ENCODE measurements at places on chromosomes 6 and 20.
A peak's percentile ranks its signal among the peaks of the same experiment; 100 is the strongest.

DNA sequence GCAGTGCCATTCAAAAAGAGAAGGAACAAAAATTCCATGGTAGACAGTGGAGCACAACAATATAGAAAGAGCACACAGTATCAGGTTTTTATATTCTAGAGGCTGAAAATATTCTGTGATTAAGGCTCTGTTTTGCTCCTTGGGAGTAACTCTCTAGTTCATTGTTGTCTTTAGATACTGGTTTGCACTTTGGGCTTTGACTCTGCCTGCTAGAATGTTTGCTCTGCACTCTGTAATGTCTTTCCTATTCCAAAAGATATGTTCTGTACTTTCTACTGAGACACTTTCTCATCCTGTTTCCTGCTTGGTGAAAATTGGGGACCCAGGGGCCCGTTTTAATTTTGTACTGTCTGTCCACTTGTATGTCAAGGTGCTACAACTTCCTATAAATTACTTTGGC is 564.7 kb downstream of the BMP2 start:
- no peak for DNase-seq

- no peak for DNase-seq
These were observed 4.9 kb upstream of the TRIM39 start for GRCh38 chr6:30321692-30322388.

- DNase-seq = no peak
These were observed 192.5 kb upstream of the MCHR2 start for GRCh38 chr6:100186552-100186951.

GRCh38 chr6:1403851-1404712 is 14.7 kb downstream of the FOXF2 start:
- no peak for DNase-seq

DNA sequence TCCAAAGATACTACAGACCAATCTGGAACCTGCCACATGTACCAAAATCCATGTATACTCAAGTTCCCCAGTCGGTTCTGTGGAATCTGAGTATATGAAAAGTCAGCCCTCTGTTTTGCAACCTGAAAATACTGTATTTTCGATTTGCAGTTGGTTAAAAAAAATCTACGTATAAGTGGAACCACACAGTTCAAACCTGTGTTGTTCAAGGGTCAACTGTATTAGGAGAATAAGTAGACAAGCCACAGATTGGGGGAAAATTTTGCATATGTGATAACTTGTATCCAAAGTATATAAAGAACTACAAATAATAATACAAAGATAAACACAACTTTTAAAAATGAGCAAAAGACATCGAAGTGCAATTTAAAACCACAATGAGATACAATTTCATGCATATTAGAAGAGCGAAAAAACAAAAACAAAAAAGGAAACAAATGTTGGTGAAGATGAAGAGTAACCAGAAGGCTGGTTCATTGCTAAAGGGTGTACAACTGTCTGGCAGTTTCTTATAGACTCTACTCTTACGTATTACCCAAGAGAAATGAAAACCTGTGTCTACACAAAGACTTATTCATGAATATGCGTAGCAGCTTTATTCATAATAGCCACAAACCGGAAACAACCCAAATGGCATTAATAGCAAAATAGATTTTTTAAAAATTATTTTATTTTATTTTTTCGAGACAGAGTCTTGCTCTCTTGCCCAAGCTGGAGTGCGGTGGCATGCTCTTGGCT is 180.8 kb downstream of the BCAS1 start:
- DNase-seq = no peak

DNA sequence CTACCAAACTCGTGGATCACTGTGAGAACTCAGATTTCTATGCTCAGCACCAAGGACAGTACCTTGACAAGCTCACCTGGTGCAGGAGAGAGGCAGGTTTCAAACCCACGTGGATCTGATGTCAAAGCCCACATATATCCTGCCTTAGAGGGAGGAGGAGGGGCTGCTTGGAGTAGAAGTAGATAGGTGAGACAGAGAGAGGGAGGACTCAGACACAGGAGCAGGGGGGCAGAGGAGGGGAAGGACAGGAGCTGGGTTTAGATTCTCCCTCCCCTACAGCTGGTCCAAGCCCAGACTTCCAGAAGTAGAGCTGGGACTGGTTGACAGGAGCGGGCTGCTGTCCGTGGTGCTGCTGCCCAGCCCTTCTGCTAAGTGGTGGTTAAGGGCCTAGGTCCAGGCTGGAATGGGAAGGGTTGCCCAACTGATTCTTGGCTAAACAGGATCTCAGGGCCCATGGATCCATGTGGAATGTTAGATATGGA is 77.5 kb downstream of the CDH22 start:
- no peak for DNase-seq

DNA sequence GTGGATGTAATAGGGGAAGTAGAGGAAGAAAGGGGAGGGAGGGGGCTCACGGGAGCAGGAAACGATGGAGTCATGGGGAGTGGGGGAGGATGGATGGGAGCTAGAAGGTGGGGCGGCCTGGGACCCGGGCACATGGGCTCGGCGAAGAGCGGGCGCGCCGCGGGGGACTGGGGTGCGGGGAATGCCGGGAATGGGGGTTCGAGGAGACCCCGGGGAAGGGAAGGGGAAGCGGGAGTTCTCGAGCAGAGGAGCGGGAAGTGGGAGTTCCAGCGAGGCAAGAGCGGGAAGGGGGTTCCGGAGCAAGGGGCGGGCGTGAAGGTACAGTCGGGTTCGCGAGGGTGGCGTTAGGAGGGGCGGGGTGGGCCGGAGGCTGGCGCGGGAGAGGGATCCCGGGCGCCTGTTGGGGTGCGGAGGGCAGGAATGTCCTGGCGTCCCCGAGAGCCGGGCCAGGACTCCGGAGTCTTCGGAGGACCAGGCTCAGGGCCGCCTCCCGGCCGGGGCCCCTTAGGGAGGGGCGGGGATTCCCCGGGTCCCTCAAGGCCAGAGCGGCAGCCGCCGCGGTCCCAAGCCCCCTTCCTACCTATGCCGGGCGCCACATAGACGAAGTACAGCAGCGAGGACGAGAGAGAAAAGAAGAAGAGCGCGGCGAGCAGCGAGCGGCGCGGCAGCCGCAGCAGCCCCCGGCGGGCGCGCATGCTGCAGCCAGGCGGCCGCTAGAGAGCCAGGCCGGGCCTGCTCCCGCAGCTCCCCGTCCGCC is 504 bp downstream of the B4GALT5 start:
- DNase-seq = peak; percentile 28

DNA sequence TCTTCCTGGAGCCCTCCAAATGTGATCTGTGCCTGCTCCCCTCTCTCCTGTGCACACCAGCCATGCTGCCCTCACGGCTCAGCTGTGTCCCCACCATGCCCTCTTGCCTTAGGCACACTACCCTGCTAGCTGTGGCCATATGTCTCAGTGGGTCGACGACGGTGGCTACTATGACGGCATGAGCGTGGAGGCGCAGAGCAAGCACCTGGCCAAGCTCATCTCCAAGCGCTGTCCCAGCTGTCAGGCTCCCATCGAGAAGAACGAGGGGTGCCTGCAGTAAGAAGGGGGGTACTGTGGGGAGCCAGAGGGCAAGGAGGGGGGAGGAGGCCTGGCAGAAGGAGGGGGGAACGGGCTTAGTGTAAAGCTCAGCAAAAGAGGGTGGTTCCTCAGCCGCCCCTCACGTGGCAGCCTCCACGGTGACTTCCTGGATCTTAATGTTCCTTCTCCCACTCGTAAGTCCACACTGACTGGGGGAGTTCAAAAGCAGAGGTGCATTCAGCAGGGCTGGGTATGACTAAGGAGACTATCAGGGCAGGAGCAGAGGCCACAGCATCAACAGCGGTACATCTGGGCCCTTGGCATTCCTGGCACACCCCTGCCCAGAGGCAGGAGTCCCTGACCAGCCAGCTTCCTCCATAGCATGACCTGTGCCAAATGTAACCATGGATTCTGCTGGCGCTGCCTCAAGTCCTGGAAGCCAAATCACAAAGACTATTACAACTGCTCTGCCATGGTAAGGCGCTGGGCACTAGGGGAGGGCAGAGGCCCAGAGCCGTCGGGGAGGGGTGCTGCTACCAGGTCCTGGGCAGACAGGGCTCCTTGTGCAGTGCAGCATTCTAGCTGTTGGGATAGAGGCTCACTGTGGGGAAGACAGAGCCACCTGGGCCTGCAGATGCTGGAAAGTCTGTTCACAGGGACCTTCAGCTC is 8.0 kb downstream of the DNPH1 start:
- no peak for DNase-seq

GRCh38 chr6:148151896-148152643 is 190.6 kb upstream of the SASH1 start:
- DNase-seq = no peak

DNA sequence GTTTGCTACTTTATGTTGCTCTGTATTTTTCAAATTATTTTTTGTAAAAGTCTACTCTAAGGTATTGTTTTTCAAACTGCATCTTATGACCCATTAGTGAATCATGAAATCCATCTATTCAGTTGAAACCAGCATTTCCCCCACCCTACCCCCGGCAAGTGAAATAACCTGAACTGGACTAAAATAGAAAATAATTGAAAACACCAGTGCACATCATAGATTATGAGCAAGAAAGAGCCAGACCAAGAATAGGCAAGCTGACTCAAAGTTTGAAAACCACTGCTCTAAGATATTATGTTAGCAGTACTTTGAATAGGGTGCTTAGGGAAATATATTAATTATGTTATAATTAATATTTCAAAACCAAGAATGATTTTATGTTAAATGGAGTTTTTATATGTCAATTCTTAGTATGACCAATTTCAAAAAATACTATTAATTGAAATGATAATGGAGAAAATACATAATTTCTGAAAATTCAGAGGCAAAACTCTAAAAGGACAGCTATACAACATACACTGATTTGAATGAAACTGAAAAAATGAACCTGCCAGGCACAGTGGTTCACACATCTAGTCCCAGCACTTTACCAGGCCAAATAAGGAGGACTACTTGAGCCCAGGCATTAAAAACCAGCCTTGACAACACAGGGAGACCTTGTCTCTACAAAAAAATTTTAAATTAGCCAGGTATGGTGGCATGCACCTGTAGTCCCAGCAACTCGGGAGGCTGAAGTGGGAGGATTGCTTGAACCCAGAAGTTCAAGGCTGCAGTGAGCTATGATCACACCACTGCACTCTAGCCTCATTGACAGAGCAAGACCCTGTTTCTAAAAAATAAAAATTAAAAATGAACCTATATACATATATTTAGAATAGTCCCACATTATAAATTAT is 112.0 kb downstream of the CDK19 start:
- DNase-seq = no peak

- DNase-seq = no peak
These were observed 454.3 kb downstream of the BTBD3 start for GRCh38 chr20:12371990-12372389.

GRCh38 chr6:156082012-156082411 is 626.4 kb upstream of the NOX3 start:
- no peak for DNase-seq

GRCh38 chr6:111604259-111605099 is 1.2 kb downstream of the TRAF3IP2 start:
- no peak for DNase-seq

- no peak for DNase-seq
These were observed 12.7 kb downstream of the MANEA start for GRCh38 chr6:95589826-95590570.

DNA sequence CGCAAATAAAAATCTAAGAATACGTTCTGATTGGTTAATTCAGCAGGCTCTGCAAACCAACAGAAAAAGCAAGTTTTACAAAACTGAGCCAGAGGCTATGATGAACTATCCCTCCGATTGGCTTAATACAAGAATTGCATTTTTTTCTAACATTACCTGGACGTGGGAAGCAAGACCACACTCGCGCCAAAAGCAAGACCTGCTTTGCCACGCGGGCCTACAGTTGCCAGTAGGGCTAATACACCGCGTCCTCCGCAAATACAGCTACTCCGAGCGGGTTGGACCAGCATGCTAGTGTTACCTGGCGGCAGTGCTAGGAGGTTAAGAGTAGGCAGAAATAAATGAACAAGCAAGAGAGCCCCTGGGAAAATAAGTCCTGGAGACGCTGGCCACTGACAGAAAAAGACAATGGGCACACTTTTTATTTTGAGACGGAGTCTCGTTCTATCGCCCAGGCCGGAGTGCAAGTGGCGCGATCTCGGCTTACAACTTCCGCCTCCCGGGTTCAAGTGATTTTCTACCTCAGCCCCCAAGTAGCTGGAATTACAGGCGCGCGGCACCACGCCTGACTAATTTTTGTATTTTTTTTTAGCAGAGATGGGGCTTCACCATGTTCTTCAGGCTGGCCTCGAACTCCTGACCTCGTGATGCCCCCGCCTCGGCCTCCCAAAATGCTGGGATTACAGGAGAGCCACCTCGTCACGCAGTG is 131.9 kb upstream of the BTN3A2 start:
- peak; percentile 32 for DNase-seq

DNA sequence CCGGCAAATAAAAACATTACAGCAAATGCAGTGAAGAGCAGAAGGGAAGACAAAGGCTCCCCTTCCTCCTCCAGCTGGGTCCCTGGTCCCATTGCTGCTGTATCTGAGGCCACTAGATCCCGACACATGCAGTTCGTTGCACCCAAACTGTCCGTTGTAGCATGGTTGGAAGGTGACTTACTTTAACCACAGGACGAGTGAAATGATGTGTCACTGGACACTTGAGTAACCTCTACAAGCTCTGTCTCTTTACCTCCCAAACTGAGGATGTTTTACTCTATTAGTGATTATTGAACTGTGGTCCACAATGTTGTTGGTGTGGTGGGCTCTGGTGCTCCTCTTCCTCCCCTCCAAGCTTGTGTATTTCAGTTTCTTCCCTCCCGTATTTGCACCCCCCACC is 46.2 kb upstream of the ARMH2 start:
- DNase-seq = no peak

- peak; percentile 48 for DNase-seq
These were observed 148.1 kb downstream of the CEBPB start for GRCh38 chr20:50338479-50339391.
